T-helper 17 cell (primary cell): ENCODE measurements at places on chromosomes 11 and 22.

- no peak overlapping the region for H3K4me3 ChIP-seq
- H3K4me1 ChIP-seq: peaks cover 11% of the 10 kb centered on the region
- H3K27me3 ChIP-seq: no peaks in the 10 kb centered on the region
- no peaks in the 10 kb centered on the region for H3K36me3 ChIP-seq
- no peak for DNase-seq
Observed at GRCh38 chr22:17258788-17259148, 39.5 kb upstream of the ADA2 start.

GRCh38 chr11:134598368-134598767 lies 186.3 kb upstream of the B3GAT1 start:
- H3K27me3 ChIP-seq: peaks cover 52% of the 10 kb centered on the region
- peaks cover 8% of the 10 kb centered on the region for H3K36me3 ChIP-seq
- DNase-seq: no peak
- no peak overlapping the region for H3K27ac ChIP-seq
- no peak overlapping the region for H3K4me3 ChIP-seq
- H3K4me1 ChIP-seq: no peaks in the 10 kb centered on the region

DNA sequence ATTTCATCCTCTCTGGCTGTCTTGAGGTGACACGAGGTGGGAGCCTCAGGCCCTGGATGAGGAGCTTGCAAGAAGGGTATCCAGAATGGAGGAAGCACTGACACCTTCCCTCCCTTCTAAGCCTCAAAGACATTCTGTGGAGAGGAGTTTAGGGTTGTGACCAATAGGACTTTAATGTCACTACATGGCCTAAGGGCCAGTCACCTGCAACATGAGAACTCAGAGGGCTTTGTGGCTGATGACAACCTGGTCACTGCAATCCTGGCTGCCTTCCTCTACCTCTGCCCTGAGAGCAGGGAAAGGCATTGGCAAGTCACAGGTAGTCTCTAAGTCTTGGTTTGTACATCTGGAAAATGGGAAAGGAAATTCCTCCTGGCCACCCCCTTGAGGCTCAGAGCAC lies 33.7 kb downstream of the PISD start:
- no peak overlapping the region for H3K4me3 ChIP-seq
- DNase-seq: no peak
- H3K4me1 ChIP-seq: peaks cover 30% of the 10 kb centered on the region
- H3K27ac ChIP-seq: peak overlapping the region; percentile 78

- H3K27ac ChIP-seq: no peak overlapping the region
- no peak overlapping the region for H3K4me3 ChIP-seq
- H3K4me1 ChIP-seq: peaks cover 3% of the 10 kb centered on the region
- peaks cover 39% of the 10 kb centered on the region for H3K27me3 ChIP-seq
- DNase-seq: no peak
Observed at GRCh38 chr11:17510507-17511206, 33.6 kb downstream of the USH1C start.

GRCh38 chr11:33437529-33437928 lies 180.3 kb downstream of the HIPK3 start:
- DNase-seq: no peak
- no peaks in the 10 kb centered on the region for H3K4me1 ChIP-seq
- no peak overlapping the region for H3K27ac ChIP-seq
- H3K27me3 ChIP-seq: peaks cover 11% of the 10 kb centered on the region
- H3K36me3 ChIP-seq: no peaks in the 10 kb centered on the region

DNA sequence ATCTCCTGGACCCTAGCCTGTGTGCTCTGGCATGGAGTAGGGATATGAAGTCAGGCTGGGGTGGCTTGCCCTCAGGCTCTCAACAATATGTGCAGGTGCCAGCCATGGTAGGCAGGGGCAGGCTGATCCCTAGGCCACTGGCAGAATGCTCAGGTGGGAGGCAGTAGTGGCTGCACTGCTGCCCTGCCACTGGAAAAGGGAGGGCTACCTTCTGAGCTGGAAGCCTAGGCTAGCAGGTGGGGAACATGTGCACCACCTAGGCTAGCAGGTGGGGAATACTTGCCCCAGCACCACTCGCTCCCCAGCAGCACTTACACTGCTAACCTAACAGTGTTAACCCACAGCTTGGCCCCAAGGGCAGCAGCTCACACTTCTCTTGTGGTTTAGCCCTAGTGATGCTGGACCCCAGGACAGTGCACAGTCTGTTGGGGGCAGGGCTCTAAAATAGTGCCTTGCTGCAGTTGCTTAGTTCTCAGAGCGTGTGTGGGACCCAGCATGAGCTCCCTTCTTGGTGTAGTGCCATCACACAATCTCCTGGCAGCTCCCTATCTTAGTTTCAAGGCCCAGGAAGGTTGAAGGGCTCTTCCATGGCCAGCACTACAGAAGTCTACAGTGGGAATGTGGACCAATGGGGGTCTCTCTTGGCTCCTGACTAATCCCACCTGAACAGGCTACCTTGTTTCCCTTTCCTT lies 130.8 kb downstream of the FCHSD2 start:
- peaks cover 6% of the 10 kb centered on the region for H3K36me3 ChIP-seq
- DNase-seq: no peak
- H3K27ac ChIP-seq: no peak overlapping the region

GRCh38 chr11:132718711-132719671 lies 813.3 kb downstream of the OPCML start:
- no peaks in the 10 kb centered on the region for H3K27me3 ChIP-seq
- DNase-seq: peak; percentile 52
- peaks cover 48% of the 10 kb centered on the region for H3K4me1 ChIP-seq
- H3K4me3 ChIP-seq: peak overlapping the region; percentile 95
- H3K36me3 ChIP-seq: no peaks in the 10 kb centered on the region

DNA sequence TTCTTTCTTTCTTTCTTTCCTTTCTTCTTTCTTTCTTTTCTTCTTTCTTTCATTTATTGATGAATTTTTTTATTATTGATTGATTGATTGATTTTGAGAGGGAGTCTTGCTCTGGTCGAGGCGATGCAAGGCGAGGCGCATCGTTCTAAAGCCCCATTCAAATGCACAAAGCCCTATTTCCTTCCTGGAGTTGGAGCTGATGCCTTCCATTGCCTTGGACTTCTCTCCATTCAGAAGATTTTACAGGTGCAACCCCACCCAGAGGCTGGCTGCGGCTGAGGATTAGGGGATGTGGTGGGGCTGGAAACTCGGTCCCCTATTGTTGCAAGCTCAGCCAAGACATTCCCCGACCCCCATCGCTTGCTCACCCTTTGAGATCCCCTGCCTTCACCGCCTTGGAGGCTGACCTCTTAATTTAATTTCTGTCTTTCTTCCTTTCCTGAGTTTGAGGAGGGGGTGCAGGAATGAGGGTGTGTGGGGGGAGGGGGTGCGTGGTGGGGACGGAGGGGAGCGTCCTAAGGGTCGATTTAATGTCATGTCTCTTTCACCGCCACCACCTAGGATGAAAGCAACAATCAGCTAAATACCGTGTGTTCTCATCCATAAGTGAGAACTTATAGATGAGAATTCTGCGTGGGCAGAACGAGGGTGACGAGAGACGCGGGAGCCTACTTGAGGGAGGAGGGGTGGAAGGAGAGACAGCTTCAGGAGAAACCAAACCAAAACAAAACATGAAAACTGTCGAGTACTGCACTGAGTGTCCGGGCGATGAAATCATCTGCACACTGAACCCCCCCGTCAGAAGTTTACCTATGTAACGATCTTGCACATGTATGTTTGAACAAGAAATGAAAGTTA lies 3913.9 kb upstream of the OR11H1 start:
- no peak for DNase-seq
- H3K36me3 ChIP-seq: no peaks in the 10 kb centered on the region
- no peak overlapping the region for H3K4me3 ChIP-seq
- H3K4me1 ChIP-seq: no peaks in the 10 kb centered on the region
- H3K27me3 ChIP-seq: no peaks in the 10 kb centered on the region
- no peak overlapping the region for H3K27ac ChIP-seq

DNA sequence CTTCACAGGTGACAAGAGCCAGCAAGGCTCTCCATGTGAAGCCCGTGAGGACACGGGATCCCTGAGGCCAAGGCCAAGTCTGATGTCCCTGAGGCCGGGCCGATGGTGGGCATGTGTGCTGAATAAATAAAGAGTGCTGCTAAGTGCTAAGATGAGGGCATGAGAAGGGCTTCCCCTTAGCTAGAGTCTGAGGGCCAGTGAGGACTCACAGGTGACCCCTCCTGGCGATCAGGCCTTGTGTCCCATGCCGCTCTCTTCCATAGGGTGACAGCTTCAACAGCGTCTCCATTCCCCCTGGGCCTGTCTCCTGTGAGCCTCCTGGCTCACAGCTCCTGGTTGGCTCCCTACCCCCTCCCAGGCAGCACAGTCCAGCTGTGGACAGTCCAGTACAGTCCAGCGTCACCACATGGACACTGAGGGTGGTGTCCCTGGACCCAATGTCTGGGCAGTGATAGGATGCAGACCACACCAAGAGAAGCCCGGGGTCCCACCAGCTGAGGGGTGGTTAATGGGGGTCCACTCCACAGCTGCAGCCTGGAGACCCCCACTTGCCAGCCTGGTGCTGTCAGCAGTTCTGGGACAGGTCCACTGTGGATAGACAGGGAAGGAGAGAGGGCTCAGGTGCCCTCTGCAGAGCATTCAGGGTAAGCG lies 1033.2 kb downstream of the TBC1D22A start:
- peaks cover 20% of the 10 kb centered on the region for H3K27me3 ChIP-seq
- H3K36me3 ChIP-seq: no peaks in the 10 kb centered on the region
- H3K4me3 ChIP-seq: no peak overlapping the region
- no peak overlapping the region for H3K27ac ChIP-seq
- DNase-seq: no peak

GRCh38 chr11:7667460-7667859 lies 5.8 kb downstream of the CYB5R2 start:
- H3K36me3 ChIP-seq: no peaks in the 10 kb centered on the region
- peaks cover 7% of the 10 kb centered on the region for H3K27me3 ChIP-seq
- no peak for DNase-seq

DNA sequence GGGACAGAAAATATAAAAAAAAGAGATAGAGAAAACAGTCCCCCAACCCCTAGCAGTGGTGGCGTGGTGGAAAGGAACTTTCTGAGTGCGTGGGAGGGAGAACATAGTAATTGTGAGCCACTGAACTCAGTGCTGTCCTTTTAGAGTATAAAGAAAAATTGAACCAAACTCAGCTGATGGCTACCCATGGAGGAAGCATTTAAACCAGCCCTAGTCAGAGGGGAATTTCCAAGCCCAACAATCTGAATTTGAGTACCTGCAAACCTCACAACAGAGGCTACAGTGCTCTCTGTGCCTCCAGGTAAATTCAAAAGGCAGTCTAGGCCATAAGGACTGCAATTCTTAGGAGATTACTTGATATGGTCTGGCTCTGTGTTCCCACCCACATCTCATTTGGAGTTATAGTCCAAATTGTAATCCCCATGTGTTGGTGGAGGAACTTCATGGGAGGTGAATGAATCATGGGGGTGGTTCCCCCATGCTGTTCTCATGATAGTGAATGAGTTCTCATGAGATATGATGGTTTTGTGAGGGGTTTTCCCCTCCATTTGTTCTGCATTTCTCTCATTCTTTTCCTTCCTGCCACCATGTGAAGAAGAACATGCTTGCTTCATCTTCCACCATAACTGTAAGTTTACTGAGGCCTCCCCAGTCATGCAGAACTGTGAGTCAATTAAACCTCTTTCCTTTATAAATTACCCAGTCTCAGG lies 687.8 kb downstream of the FAM181B start:
- H3K4me1 ChIP-seq: no peaks in the 10 kb centered on the region
- DNase-seq: no peak
- H3K36me3 ChIP-seq: no peaks in the 10 kb centered on the region
- H3K27me3 ChIP-seq: no peaks in the 10 kb centered on the region
- H3K4me3 ChIP-seq: no peak overlapping the region
- H3K27ac ChIP-seq: no peak overlapping the region
